ENCODE measurements at places on chromosomes 16 and 17. TPM values are rescaled to one million over a fixed set of nuclear protein-coding genes. Genes with fewer than 3 reads are reported as not detected.

The CD300LB gene
- total RNA-seq, result 0.11 TPM

The DLX4 gene
- 0.58 TPM for total RNA-seq

DNA sequence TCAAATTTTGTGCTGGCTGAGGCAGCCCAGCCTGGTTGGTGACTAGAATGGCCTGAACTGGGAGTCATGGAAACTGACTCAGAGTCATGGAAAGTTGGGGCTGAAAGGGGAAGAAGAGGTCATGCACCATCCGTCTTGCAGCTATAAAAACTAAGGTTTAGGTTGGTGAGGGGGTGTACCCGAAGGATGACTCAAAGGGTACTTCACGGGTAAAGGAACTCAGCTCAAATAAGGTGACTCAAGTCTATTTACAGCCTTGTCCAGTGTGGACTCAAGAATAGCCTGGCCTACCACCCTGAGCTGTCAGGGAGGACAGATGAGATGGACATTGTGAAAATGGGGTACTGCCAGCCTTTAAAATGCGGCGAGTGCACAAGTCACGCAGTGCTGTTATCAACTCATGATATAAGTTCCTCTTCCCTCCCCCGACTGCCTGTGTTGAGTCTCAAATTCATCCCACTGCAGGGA, 18.6 kb downstream of the CD300LB start:
- DNase-seq, result no peak

- DNase-seq, result no peak
Measured at GRCh38 chr16:4649744-4650442, 25.3 kb downstream of the MGRN1 start.

- DNase-seq, result no peak
Measured at GRCh38 chr16:21614896-21615295, 15.5 kb downstream of the METTL9 start.

GRCh38 chr17:61219460-61219859, 180.2 kb upstream of the TBX2 start:
- DNase-seq, result no peak

- DNase-seq, result no peak
Measured at GRCh38 chr16:27431773-27432532, 30.0 kb downstream of the IL21R start.

GRCh38 chr17:31631766-31632165, 227.3 kb downstream of the COPRS start:
- no peak for DNase-seq
